Mesenchymal stem cell (in vitro differentiated cells and primary cell): ENCODE measurements at places on chromosomes 7 and 10.

DNA sequence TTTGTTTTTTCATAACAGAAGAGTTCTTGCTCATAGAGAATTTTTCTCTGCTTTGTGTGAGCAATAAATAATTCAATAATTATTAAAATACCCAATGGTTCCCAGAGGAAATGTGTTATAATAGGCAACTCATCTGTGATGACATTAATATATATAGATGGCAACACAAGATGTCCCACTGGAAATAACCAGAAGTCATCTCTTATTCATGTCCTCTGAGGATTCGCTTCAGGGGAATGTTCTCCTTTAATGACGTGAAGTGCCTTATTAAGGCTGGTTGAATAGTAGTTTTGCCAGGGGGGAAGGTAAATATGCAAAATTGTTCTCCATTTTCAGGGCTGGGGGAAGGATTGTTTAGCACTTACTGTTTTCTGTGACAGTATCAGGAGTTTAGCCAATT is 3.1 kb downstream of the SLC39A12 start:
- DNase-seq: no peak

DNA sequence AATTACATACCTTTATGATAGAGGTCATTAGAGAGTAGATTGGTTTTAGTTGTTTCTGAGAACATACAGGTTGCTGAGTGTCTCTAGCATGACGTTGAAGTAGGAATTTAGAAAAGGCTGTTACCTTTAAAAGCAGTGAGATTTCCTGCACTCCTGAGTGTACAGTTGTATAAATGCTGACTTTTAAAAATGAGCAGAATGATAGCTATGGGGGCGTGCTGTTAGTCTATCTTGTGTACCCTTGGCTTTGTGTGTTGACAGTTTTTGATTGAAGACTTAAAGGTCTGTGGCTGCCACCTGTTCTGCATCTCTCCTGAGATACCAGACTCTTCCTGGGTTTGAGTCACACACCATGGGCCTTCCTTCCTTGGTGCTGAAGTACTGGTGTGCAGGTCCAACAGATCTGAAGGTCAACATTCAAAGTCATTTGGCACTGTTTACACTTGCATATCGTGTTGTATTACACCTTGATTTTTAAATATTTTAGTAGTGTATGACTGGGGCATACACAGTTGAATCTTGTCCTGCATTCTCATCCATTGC is 23.8 kb downstream of the DNAJB6 start:
- DNase-seq: no peak

DNA sequence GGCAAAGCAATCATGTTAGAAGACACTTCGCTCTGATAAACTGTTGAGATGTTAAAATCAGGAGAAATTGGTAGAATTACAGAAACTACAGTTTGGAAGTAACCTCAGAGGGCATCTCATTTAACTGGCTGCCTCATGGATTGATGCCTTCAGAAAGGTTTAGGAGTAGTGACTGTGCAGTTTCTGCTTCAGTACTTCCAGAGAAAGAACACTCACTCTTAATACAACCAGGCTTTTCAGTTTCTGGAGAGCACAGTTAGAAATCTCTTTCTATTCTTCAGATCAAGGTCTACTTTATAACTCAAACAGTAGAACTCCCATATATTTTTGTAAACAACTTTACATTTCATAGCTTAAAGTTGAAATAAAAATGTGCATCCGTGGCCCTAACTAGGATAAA is 1358.9 kb upstream of the LRRTM3 start:
- DNase-seq: no peak

GRCh38 chr7:98205162-98205845 is 5.9 kb upstream of the BHLHA15 start:
- DNase-seq: no peak

DNA sequence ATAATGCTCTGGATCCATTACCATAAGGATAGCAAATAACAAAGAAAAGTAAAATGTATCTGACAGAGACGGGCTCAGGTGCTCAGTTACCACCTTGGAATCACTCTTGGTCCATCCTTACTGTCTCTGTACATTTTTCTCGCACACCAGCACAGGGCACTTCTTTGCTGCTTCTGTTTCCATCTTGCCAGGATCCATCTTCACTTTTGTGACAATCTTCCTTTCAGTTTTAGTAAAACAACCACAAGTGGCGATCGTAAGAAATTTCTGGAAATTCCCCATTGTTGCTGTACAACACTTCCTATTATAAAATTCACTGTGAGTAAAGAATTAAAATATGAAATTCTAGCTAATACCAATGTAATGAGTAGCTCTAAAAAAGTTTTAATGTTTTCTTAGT is 695.5 kb downstream of the GRM8 start:
- no peak for DNase-seq

DNA sequence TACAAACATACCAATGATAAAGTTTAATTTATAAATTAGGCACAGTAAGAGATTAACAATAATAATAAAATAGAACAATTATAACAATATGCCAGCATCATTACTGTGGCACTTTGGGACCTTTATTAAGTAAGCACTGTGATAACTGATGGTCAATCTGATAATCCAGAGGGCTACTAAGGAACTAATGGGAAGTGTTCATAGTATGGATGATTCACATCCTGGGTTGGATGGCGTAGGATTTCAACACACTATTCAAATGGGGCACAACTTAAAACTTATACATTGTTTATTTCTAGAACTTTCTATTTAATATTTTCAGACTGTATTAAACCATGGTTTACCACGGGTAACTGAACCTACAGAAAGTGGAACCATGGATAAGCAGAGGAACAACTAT is 90.8 kb downstream of the KIF20B start:
- DNase-seq: peak; percentile 13

GRCh38 chr7:96359876-96360275 is 38.0 kb upstream of the SLC25A13 start:
- no peak for DNase-seq

DNA sequence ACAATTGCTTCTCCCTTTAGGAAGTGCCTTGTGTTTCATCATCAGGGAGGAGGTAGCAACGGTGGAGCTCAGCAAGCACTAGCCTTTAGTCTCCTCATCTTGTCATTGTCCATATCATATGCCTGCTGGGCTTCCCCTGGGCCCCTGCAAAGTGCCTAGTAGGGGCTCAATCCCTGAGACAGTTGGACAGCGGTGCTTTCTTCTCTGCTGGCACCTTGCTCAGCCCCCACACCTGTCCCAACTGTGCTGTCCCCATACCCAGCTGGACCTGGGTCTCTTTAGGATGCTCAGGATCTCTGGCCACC is 5.5 kb downstream of the SMARCD3 start:
- no peak for DNase-seq

DNA sequence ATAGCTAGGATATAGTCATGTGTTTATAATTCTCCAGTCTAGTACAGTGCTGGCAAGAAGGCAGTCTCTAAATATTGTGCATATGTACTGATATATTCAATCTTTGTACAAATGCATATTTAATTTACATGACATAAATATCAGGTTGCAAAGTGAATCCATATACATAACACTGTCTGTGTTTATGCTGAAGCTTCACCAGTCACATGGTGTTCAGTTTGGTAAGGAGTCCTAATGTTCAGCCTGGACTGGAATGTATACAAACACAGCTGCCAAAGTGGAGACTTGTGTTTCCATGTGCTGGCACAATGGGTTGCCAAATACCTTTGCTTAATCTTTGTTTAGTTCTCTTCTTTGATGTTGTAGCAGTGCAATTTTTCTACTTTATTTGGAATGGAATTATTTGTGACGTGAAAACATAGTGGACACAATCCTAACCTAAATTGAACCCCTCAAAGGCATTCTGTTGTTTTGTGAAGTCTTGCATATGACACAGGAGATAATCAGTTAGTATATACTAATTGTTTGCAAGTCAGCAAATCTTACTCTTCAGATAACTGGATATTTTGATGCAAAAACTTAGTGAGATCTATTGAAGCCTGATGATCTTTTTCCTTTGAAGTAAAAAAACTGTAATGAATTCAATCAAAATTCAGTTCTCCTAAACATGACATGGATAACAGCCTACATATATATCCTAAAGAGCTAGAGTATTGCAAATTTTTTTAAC is 17.3 kb upstream of the ARL4A start:
- peak; percentile 71 for DNase-seq

DNA sequence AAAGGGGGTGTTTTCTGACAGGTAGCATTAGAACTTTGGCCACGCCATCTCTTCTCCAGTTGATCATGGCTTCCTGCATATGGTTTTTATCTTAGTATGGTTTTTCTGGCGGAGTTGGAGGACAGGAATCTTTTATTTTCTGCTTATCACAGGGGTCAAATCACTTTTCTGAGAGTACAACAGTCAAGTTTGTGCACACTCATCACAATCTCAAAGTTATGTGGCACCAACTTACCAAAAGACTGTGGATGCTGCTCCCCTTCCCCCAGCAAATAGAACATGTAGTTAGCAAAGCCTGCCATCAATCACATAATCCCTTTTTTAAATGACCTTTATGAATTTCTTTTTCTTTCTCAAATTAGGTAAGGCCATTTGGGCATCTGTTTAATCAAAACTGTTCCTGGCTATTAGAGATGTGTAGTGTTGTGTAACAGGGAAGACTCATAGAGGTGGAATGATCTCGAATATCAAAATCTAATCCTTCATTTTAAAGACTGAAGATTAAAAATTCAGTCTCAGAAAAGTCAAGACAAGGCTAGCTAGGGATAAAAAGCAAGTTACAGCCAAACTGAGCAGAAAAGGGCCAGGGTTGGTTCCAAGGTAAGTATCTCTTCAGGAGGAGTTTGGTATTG is 3.8 kb upstream of the CH25H start:
- DNase-seq: no peak

GRCh38 chr10:129683920-129684319 is 216.9 kb downstream of the MGMT start:
- DNase-seq: no peak

- DNase-seq: peak; percentile 10
Observed at GRCh38 chr10:11242443-11243387, 225.0 kb downstream of the CELF2 start.

DNA sequence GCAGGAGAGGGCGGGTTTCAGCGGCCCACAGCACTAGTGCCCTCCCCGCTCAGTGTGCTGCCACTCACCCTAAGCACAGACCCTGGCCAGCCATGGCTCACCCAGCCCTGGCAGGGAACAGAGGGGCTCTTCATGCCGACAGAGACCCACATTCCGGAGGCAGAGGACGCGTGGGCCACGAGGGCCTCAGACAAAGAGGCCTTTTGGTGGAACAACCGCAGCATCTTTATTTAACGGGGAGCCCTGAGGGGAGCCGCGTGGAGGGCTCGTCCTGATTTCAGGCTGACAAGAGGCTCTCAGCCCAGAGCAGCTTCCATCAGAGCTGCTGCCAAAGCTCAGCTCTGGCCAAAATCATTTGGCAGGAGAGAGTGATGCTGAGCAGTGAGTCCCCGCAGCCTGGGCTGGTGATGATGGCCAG is 127.8 kb downstream of the SH3PXD2A start:
- no peak for DNase-seq

DNA sequence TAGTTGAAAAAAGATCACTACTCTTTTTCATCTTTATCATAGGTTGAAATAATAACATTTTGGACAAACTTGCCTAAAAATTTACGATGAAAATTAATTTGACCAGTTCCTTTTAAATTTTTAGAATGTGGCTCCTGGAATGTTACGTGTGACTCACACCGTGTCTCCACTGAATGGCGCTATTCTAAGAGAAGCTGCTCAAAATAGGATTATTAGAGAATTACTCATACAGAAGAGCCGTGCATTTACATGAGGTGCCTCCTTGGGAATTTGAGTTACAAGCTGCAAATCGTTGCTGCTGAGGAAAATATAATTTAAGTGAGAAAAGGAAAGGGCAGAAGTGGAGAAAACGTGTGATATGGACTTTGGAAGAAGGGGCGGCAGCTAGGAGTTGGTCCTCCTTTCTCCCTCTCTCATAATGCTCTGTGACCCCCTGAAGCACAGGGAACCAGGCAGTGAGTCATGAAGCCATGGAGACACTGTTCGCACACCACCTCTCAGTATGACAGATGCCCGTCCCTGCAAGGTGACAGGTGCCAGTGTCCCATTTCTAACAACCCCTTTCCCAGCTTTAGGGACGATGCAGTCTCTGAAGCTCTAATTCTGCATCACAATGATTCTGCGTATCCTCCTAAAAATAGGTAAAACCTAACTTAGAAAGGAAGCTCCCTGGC is 323.2 kb upstream of the COBL start:
- no peak for DNase-seq

DNA sequence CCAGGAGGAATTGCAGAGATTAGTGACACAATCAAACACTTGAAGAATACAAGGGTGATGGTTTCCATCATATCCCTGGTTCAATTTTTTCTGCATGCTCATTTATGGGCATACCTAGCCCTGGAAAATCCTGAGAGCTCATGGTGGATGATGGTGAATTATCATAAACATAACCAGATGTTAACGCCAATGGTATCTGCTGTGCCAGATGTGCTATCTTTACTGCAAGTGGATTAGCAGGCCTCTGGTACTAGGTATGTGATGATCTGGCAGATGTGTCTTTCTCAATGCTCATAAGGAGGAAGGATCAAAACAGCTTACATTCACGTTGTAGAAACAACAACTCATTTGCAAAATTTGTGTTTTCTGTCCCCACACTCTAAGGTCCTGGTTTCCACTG is 150.5 kb downstream of the FZD1 start:
- no peak for DNase-seq

DNA sequence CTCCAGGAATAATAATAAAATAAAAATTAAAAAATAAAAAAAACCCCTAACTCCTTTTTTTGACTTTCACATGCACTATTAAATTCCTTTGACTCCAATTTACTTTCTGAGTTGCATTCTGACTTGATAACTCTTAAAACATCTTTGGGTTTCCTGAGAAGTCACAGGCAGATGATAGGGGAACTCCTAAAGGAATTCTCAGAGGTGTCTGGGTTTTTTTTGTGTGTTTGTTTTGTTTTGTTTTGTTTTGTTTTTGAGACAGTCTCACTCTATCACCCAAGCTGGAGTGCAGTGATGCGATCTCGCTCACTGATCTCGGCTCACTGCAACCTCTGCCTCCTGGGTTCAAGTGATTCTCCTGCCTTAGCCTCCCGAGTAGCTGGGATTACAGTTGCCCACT is 52.7 kb upstream of the APBB1IP start:
- DNase-seq: no peak

DNA sequence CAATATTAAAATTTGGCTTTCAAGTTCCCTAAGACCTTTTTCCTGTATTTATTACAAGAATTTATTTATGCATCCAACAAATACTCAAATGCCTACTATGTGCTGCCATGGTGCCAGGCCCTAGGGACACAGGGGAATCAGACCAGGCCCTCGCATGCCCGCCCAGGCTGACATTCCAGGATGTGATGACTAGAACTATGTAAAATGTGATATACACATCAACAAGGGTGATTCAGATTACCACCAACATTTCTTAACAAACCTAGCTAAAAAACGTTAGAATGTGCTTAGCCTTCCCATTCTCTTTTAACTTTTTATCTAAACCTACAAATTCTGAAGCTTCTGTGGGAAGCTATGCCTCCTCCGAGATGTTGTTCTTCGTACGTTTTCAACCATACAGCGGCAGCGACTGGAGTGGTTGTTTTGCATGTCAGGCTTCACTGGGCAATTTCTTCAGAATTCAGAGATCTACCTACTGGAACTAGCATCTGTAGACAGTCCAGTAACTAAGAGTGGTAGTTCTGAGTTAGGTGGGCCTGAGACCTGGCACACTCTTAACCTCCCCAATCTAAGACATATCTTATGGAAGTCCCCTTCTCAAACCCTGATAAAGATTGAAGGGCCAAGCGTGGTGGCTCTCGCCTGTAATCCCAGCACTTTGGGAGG is 22.1 kb downstream of the GNA12 start:
- DNase-seq: peak; percentile 88
